ENCODE measurements at places on chromosomes 16 and 17.

GRCh38 chr17:45371414-45372324 lies 54.8 kb upstream of the MAP3K14 start:
- DNase-seq, result no peak

- no peak for DNase-seq
These were observed 154.0 kb downstream of the SLC39A11 start for GRCh38 chr17:72938482-72938881.

GRCh38 chr17:66966704-66967418 lies 2.4 kb downstream of the CACNG4 start:
- no peak for DNase-seq

- DNase-seq, result no peak
These were observed 8.8 kb upstream of the DNASE1 start for GRCh38 chr16:3645504-3646347.

- no peak for DNase-seq
These were observed 29.3 kb upstream of the TNFRSF13B start for GRCh38 chr17:17001076-17001777.

- DNase-seq, result no peak
These were observed 3.7 kb downstream of the DLX4 start for GRCh38 chr17:49972486-49973270.
